ENCODE measurements at places on chromosomes 12 and 14. TPM values are rescaled to one million over a fixed set of nuclear protein-coding genes. Genes with fewer than 3 reads are reported as not detected.

The KRT3 gene
- not detected for polyA plus RNA-seq

The TAS2R50 gene
- polyA plus RNA-seq: not detected

The SLC8A3 gene
- not detected for polyA plus RNA-seq

The SLC10A1 gene
- not detected for polyA plus RNA-seq

The FERMT2 gene
- polyA plus RNA-seq: not detected

The PTPRO gene
- polyA plus RNA-seq: 3.0 TPM

The PLA2G1B gene
- polyA plus RNA-seq: not detected

DNA sequence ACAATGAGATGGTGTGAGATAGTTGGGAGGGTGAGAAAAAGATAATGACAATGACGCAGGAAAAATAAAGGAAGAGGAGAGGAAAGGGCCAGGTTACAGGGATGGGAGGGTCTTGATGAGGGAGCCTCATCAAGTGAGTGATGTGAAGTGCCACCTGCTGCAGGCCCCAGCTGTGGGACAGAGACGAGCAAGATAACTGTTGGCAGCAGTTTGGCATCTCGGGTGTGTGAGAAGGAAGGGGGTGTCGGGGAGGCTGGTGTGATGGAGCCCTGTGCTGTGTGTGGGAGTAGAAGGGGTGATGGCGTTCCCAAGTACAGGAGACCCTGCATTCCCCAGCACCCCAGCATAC is 11.4 kb upstream of the TAC3 start:
- H3K4me3 ChIP-seq: no peak overlapping the region
- H3K27me3 ChIP-seq: no peaks in the 10 kb centered on the region

DNA sequence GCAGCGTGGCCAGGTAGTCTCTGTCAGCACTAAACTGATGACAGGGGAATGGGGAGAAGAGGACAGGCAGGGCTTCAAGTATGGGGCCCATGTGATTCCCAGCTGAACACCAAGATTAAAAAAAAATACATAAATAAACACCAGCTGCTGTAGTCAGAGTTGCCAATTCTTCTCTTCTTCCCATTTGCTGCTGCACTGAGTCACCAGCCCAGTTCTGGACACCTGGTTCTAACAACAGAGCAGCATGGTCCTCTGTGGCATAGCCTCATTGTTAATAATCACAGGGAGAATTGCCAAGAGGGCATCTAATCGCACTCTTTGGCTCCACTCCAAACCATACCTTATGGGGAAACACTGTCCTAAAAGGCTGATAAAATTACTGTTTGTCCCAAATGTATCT is 15.1 kb downstream of the PPM1H start:
- no peaks in the 10 kb centered on the region for H3K36me3 ChIP-seq
- H3K27ac ChIP-seq: no peak overlapping the region
- no peak overlapping the region for H3K4me3 ChIP-seq
- no peak for DNase-seq
- H3K4me1 ChIP-seq: no peaks in the 10 kb centered on the region

- peak overlapping the region; percentile 99 for H3K27ac ChIP-seq
- H3K27me3 ChIP-seq: no peaks in the 10 kb centered on the region
- peaks cover 20% of the 10 kb centered on the region for H3K4me1 ChIP-seq
- peak overlapping the region; percentile 88 for H3K4me3 ChIP-seq
- peak; percentile 75 for DNase-seq
Measured at GRCh38 chr14:68794851-68795596, 2.2 kb upstream of the ZFP36L1 start.

DNA sequence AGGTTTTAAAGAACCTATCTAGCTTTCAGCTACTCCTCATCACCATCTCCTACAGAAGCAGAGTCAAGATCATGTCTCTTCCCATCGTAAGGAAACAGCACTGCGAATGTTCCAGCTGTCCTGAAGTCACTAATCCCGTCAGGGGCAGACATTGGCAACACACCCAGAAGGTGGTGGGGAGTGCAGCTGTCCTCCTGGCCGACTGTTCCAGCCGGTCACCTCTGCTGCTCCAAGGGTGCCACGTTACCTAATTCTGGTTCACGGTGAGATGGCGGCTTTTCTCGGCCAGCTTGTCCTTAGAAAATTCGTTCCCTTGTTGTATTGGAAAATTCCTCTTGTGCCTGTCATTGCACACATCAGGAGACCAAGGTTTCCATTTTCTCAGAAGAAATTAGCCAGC is 196.2 kb downstream of the ZFP36L1 start:
- H3K4me3 ChIP-seq: no peak overlapping the region
- no peaks in the 10 kb centered on the region for H3K27me3 ChIP-seq
- no peak overlapping the region for H3K27ac ChIP-seq
- no peaks in the 10 kb centered on the region for H3K36me3 ChIP-seq
- DNase-seq: no peak

- H3K36me3 ChIP-seq: no peaks in the 10 kb centered on the region
- H3K4me3 ChIP-seq: no peak overlapping the region
- H3K27ac ChIP-seq: no peak overlapping the region
- DNase-seq: no peak
Measured at GRCh38 chr12:85575120-85576096, 260.8 kb downstream of the RASSF9 start.

GRCh38 chr12:131536766-131537165 is 174.1 kb upstream of the SFSWAP start:
- H3K27ac ChIP-seq: no peak overlapping the region
- H3K4me3 ChIP-seq: no peak overlapping the region
- no peak for DNase-seq
- no peaks in the 10 kb centered on the region for H3K27me3 ChIP-seq
- H3K4me1 ChIP-seq: peaks cover 33% of the 10 kb centered on the region

- H3K27me3 ChIP-seq: no peaks in the 10 kb centered on the region
- H3K4me3 ChIP-seq: no peak overlapping the region
- H3K27ac ChIP-seq: no peak overlapping the region
- H3K4me1 ChIP-seq: no peaks in the 10 kb centered on the region
Measured at GRCh38 chr12:128245905-128246304, 21.1 kb upstream of the TMEM132C start.

DNA sequence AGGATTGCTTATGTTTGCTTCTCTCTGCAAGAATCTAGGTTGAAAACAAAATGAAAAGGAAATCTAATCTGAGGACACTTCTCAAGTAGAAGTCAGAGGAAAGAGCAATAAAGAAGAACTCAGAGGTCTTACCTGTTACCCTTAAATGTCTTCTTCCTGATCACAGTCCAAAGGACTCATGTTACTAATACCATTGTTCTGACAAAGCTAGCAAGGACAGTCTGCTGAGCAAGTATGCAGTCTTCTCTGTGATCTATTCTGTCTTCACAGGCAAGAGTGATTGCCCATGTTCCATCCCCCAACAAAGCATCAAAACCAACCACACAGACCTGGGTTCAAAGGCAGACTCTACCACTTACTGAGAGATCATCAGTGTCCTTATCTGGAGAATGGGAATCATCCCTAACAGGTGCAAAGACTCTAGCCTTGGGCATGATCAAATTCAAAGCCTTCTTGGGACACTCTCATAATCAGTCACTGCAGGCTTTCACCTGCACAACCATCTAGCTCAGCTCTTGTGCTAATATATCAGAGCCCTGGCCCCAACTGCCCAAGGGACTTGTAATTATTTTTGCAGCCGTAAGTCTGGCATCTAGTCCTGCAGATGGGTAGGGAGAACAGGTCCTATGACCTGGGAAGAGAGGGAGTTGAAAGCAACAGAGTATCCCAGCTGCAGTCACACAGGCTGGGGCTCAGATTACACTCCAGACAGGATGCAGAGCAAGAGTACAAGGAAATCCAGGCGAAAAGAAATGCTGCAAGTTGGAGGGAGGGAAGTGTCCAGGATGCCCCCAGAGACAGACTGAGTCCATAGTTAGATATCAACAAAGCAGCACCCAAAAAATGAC is 97.9 kb upstream of the NUDT4 start:
- no peak overlapping the region for H3K4me3 ChIP-seq
- no peak overlapping the region for H3K27ac ChIP-seq
- no peak for DNase-seq
- no peaks in the 10 kb centered on the region for H3K36me3 ChIP-seq

DNA sequence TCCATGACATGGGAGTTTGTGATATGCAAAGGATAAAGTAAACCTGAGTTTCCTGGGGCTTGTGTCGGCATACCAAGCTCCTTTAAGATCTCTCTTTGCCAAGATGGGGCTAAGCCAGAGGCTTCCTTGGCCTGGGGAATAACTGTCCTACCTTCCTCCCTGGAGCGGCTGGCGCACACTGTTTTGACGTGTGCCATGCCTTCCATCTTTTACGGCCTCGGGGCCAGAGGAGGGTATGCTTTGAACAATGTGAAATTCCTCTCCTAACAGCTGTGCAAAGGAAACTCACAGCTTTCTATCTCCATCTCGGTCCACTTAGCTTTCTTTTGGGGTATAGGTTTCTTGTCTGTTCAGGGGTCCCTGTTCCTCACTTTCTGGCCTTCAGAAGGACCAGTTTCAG is 55.2 kb downstream of the NTF3 start:
- no peaks in the 10 kb centered on the region for H3K36me3 ChIP-seq
- H3K27me3 ChIP-seq: no peaks in the 10 kb centered on the region
- DNase-seq: no peak
- no peak overlapping the region for H3K4me3 ChIP-seq

DNA sequence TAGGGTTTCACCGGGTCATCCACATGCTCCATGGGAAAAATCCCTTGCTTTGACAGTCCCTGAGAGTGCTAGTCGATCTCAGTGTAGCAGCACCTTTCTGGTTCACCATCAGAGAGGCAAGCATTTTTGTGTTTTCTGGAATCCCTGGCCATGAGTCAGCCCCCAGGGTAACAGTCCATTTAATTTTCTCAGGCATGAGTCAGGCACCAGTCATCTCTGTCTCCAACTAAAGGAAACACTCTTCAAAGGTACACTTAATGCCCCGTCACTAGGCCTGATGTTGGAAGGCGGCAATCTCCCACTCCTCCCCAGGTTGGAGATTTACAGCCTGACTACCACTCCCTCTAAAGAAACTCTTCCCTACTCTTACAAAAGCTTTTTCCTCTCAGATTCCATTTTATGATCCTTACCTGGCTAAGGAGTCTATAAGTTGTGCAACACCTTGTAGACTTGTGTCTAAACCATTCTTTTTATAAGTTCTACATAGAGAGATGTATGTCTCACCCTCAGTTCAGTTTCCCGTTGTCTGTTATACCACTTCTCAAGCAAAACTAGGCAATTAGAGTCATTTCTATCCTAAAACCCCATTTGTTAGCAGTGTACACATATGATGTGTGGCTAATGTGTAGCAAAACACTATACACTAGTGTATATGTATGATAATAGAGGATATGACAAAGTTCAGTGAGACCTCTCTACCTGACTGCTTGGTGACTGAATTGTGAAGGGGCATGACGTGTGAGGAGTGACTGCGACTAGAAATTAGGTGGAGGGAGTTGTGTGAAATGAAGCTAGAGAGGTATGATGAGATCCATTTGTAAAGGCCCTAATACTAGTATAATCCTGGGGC is 24.6 kb downstream of the TMEM19 start:
- no peaks in the 10 kb centered on the region for H3K4me1 ChIP-seq
- no peak for DNase-seq
- H3K4me3 ChIP-seq: no peak overlapping the region
- no peaks in the 10 kb centered on the region for H3K36me3 ChIP-seq
- H3K27ac ChIP-seq: no peak overlapping the region
- no peaks in the 10 kb centered on the region for H3K27me3 ChIP-seq

DNA sequence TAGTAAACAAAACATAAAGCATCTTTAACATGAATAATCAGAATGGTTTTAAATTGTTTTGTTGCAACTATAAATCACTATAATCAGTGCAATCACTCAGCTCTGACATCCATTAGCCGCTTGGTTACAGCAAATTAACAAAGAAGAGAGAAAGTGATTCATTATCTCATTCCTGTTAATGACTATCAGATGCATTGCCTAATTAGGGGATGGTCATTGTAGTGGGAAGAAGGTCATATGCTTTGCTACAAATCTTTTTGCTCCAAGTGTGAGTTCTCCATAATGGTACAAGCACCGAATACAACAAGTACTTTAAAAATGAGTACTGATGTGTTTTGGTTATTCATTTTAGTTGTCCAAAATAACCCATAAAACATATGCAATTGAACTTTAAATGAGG is 272.0 kb downstream of the AKAP6 start:
- H3K36me3 ChIP-seq: no peaks in the 10 kb centered on the region
- no peak overlapping the region for H3K4me3 ChIP-seq
- H3K4me1 ChIP-seq: no peaks in the 10 kb centered on the region
- no peak for DNase-seq
- no peaks in the 10 kb centered on the region for H3K27me3 ChIP-seq

DNA sequence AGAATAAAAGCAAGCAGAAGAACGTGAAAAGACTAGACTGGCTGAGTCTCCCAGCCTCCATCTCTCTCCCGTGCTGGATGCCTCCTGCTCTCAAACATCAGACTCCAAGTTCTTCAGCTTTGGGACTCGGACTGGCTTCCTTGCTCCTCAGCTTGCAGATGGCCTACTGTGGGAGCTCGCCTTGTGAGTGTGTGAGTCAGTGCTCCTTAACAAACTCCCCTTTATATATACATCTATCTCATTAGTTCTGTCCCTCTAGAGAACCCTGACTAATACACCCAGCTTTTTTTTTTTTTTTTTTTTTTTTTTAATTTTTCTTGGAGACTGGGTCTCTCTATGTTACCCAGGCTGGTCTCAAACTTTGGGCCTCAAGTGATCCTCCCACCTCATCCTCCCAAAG is 46.9 kb downstream of the ACTN1 start:
- DNase-seq: no peak
- peaks cover 4% of the 10 kb centered on the region for H3K4me1 ChIP-seq
- no peak overlapping the region for H3K27ac ChIP-seq
- H3K27me3 ChIP-seq: no peaks in the 10 kb centered on the region
- no peak overlapping the region for H3K4me3 ChIP-seq

GRCh38 chr12:56257491-56258067 is 605 bp downstream of the ANKRD52 start:
- H3K27me3 ChIP-seq: no peaks in the 10 kb centered on the region
- H3K27ac ChIP-seq: peak overlapping the region; percentile 81
- no peak for DNase-seq
- peaks cover 30% of the 10 kb centered on the region for H3K36me3 ChIP-seq

GRCh38 chr12:68932128-68932960 is 627 bp downstream of the CPM start:
- H3K4me1 ChIP-seq: peaks cover 13% of the 10 kb centered on the region
- H3K27me3 ChIP-seq: peaks cover 8% of the 10 kb centered on the region

GRCh38 chr12:130787445-130788410 is 51.3 kb downstream of the STX2 start:
- no peak overlapping the region for H3K27ac ChIP-seq
- H3K4me1 ChIP-seq: no peaks in the 10 kb centered on the region
- H3K36me3 ChIP-seq: peaks cover 3% of the 10 kb centered on the region
- H3K27me3 ChIP-seq: no peaks in the 10 kb centered on the region
- no peak overlapping the region for H3K4me3 ChIP-seq

DNA sequence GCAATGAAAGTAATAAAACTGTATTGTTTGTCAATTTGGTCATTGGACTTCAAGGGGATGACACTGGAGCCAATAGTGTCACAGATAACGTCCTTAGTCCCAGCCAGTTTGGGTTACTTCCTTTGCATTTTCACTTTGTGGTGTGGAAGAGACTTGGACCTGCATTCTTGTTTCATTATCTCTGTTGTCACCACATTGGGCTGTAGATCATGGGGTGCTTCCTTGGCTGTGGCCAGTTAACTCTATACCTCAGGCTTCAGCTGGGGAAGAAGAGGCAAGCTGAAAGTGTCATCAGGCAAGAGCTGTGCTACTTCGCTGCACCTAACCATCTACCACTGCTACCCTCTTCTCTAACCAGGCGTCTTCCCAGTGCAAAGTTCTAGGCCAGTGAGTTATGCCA is 15.1 kb upstream of the CISTR start:
- no peaks in the 10 kb centered on the region for H3K4me1 ChIP-seq
- H3K27me3 ChIP-seq: peaks cover 21% of the 10 kb centered on the region
- no peak for DNase-seq
